Caki2 (cell line): ENCODE measurements at places on chromosomes 1 and 21. TPM values are rescaled to one million over a fixed set of nuclear protein-coding genes. Genes with fewer than 3 reads are reported as not detected.

- peak; percentile 44 for DNase-seq
Observed at GRCh38 chr1:48109390-48110013, 112.3 kb upstream of the TRABD2B start.

DNA sequence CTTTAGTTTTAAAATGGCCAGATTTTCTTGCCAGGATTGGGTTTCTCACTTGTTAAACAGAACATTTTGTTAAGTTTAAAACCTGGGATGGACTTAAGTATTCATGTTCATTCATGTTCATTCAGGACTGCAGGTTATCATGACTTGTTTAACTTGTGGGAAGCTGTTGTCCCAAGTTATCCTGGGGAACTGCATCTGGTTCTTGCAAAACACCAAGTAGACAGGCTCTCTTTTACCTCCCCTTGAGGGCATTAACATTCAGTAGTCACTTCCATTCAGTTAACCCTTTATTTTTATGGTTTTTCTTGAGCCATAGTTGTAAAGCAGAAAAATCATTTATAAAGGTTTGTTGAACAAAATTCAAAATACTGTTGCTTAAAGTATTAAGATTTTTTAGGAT is 8.1 kb downstream of the SOD1 start:
- DNase-seq, result no peak

- DNase-seq, result no peak
Observed at GRCh38 chr1:54191525-54191924, 8.3 kb downstream of the CYB5RL start.

- no peak for DNase-seq
Observed at GRCh38 chr1:31559715-31560114, 16.6 kb upstream of the TINAGL1 start.

- DNase-seq, result peak; percentile 94
Observed at GRCh38 chr1:3312898-3313575, 141.4 kb upstream of the ARHGEF16 start.

Gene UBE2U
- total RNA-seq, result not detected in 2 replicates

Gene PYHIN1
- total RNA-seq, result not detected in 2 replicates

Gene HAPLN2
- not detected in 2 replicates for total RNA-seq
